Epithelial cell of esophagus (primary cell): ENCODE measurements at places on chromosomes 5 and 9.

DNA sequence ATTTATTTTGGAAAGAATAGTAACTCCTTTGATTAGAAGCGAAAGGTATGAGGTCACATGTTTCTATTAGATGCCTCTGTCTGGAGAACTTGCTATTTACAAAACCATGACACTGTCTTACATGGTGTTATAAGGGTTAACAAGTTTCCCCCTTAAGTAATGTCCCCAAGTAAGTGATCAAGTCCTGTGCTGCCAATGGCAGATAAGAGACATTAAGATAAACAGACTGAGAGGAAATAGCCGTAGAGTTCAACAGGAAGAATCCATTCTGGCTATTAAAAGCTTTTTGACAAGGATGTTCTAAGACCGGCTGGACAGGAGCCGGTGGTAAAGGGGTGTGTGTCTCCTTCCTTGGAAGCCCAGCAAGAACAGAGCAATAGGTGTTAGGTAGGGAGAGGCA, 257.5 kb downstream of the GADD45G start:
- DNase-seq = no peak

- DNase-seq = no peak
Measured at GRCh38 chr5:1703352-1704050, 96.1 kb downstream of the MRPL36 start.

DNA sequence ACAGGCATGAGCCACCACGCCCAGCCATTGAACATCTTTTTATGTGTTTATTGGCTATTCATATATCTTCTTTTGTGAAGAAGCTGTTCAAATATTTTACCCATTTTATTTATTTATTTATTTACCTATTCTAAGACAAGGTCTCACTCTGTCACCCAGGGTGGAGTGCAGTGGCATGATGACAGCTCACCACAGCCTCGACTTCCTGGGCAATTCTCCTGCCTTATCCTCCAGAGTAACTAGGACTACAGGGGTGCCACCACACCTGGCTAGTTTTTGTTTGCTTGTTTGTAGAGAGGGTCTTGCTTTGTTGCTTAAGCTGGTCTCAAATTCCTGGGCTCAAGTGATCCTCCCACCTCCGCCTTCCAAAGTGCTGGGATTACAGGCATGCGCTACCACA, 33.5 kb downstream of the NAIF1 start:
- DNase-seq = no peak

DNA sequence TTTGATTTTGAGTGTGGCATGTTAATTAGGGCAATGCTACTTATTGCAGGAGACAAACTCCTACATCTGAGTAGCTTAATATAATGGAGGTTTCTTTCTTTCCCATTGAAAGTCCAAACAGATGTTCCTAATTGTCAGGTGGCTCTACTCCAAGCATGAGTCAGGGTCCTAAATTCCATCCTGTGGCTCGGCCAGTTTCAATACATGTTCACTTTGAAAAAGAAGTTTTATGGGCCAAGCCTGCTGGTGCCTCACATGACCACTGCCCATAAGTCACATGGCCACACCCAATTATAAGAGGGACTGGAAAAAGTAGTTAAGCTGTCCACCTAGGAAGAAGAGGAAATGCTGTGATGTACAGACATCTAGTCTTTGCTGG, 170.4 kb downstream of the ARRDC3 start:
- no peak for DNase-seq

GRCh38 chr5:179245031-179245430, 100.2 kb downstream of the ADAMTS2 start:
- no peak for DNase-seq

- DNase-seq = peak; percentile 54
Measured at GRCh38 chr5:153896701-153897100, 142.0 kb downstream of the FAM114A2 start.

- peak; percentile 99 for DNase-seq
Measured at GRCh38 chr5:72955768-72956323, at the start of gene FCHO2. Gene FCHO2 (plus strand): TSS chr5:72956041. CDS start chr5:72956097, 56 bp downstream.

DNA sequence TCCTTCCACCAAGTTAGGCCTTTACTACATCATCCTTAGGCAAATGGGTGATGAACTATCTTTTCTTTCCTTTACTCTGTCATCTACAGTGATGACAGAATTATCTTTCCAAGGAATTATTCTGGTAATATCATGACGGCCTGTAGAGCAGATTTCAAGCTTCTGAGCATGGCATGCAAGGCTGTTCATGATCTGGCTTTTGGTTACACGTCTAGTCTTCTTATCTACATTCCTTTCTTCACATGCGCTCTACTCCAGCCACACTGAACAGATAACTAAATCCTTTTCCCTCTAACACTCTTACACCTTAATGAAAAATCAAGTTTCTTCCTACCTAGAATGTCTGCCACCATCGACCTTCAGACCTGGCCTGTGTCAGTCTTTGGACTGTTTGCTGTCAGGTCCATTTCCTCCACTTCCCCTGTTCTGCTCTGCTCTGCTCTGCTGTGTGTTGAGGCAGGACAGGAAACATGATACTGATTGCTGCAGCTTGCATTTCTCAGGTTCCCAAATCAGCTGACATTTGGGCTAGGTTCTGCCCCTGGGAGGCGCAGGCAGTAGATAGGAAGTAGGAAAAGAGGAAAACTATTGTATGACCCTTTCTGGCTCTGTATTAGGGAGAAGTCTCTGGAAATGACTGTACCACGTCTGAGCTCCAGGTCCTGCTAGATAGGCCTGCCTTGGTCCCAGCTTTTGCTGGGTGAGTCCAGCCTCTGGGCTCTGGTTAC, 4.2 kb downstream of the SCGB3A2 start:
- no peak for DNase-seq

DNA sequence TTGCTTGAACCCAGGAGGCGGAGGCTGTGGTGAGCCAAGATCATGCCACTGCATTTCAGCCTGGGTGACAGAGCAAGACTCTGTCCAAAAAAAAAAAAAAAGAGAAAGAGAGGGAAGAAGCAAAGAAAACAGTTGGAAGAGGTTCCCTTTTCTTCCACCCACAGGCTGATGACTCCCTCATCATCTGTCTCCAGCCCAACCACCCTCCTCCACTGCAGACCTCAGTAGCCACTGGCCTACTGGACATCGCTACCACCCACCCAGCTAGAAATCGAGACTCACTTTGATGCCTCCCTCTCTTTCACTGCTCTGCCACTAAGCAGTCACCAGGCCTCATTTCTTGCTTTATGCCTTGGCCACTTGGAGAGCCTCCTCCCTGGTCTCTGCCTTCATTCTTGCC, 71.2 kb downstream of the NIPSNAP3B start:
- DNase-seq = no peak

- DNase-seq = no peak
Measured at GRCh38 chr9:127264462-127265219, at the start of gene GARNL3. Gene GARNL3 (plus strand): TSS chr9:127264774. CDS start chr9:127264878, 104 bp downstream.

DNA sequence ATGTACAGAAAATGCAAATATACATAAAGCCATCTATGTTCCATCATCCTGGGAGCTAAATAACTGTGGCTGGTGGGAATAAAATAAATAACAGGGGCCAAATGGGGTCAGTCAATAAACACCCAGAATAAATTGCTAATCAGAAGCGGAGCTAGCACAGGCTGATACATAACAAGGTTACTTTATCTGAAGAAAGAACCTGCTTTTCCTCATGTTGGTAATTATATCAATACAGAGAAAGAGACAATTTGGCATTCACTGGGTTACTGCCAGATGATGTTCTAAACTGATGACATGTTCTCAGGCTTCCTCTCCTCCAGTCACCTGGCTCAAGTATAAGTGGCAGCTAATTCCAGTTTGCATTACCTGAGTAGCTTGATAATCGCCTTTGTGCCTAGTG, 144.9 kb upstream of the CD180 start:
- DNase-seq = no peak

GRCh38 chr5:62954578-62954977, 376.0 kb downstream of the LRRC70 start:
- DNase-seq = no peak

GRCh38 chr9:135804581-135805421, 102.5 kb downstream of the CAMSAP1 start:
- no peak for DNase-seq

DNA sequence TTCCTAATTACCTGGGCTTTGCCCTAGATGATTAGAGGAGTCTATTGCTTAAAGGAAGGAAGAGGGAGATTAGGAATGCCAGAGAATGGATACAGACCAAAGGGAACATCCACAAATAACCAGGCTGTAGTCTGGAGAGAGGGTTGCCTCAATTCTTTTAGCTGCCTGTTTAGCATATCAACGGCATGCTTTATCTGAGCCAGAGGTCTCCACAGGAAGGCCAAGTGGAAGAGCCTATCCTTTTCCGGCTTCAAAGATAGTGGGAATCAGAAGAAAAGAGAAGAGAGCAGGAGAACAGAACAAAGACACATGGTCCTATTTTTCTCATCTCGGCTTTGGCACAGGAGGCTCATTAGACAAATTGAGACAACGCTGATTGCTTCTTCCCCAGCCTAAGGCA, 142.4 kb downstream of the NMUR2 start:
- DNase-seq = no peak

GRCh38 chr5:104050436-104050835, 487.8 kb upstream of the NUDT12 start:
- no peak for DNase-seq

GRCh38 chr9:71647094-71647591, 121.2 kb downstream of the CEMIP2 start:
- DNase-seq = peak; percentile 82

- DNase-seq = peak; percentile 75
Measured at GRCh38 chr9:132235894-132236661, 74.2 kb downstream of the NTNG2 start.

- no peak for DNase-seq
Measured at GRCh38 chr9:104118916-104119315, 24.8 kb downstream of the SMC2 start.

GRCh38 chr9:13587571-13587970, 308.1 kb upstream of the MPDZ start:
- DNase-seq = no peak

DNA sequence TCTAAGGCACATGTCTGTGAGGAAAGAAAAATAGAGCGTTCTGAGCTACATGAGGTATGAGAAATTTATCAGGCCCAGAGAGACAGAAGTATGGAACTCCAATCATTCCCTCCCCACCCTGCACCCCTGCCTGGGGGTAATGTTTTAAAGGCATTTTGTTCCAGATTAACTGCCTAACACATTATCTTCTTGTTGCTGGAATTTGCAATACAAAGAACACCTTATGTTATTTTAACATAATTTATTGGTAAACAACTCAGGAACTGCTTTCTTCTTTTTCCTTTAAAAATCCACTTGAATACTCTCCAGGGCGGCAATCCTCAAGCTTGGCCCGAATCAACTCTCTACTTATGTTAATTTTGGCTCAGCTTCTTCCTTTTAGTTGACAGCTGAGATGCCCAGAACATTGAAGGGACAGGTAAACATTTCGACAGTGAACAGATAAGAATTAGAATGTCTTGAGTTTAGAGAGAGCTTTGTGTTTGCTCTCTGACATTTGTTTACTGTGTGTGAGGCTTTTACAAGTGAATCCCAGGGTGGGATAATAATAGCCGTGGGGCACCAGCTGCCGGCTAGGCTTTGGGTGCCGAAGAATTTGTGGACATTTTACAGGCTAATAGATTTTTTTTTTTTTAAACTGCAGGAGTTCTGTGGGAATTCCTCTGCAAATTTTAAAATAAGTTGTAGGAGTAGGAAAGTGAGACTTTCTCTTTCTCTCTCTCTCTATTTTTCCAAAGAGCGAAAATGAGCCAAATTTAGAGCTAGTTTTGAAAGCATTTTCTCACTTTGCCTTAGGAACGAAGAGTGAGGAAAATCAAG, 96.4 kb upstream of the TAF11L2 start:
- no peak for DNase-seq

GRCh38 chr5:177361418-177362291, 3.9 kb downstream of the RGS14 start:
- no peak for DNase-seq

DNA sequence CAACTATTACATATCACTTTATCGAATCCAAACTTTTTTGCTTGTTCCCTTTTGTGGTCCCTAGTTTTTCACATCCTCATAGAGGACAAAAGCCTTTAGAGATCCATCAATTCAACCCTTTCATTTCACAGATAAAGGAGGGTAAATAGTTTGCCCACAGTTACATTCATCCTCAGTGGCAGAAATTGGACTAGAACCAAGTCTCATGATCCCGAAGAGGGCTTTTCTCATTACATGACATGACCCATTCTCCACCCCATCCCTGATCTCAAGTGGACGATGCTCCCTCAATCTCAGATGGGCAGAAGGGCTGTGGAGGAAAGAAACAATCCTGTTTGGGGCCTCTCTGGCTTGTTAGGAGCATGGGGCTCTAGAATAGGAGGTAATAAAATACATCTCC, 23.1 kb downstream of the TICAM2 start:
- DNase-seq = no peak

- no peak for DNase-seq
Measured at GRCh38 chr9:130955947-130956621, 17.0 kb upstream of the FIBCD1 start.

- no peak for DNase-seq
Measured at GRCh38 chr5:143174714-143175398, 228.6 kb downstream of the NR3C1 start.

DNA sequence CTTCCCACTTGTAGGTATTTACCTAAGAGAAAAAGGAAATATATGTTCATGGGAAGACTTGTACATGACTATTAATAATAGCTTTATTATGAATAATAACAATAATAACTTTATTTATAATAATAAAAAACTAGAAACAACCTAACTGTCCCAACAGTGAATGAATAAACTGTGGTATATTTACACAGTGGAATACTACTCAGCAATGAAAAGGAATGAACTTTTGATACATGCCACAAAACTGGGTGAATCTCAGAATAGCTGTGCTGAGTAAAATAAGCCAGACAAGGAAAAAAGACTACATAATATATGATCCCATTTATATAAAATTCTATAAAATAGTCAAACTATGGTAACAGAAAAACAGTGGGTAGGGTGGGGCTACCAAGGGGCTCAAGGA, 88.7 kb downstream of the SCAMP1 start:
- no peak for DNase-seq

DNA sequence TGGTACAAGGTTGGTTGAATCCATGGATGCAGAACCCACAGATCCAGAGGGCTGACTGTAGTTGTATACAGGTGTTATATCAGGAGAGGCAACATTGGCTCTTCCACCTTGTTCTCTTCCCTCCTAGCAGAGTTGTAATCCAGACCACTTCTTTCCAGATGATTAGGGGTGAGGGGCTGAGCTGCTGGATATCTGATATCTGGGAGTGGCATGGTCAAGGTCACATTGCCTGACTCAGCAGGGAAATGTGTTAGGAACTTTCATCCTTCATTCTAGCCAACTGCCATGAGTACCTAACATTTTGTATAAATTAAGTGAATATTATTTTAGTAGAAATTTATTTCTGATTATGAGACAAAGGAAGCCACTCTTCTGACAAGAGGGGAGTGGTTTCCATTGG, 7.3 kb downstream of the DAPK1 start:
- DNase-seq = no peak
